Hepatic stellate cell (primary cell): ENCODE measurements at places on chromosomes 4 and X.

DNA sequence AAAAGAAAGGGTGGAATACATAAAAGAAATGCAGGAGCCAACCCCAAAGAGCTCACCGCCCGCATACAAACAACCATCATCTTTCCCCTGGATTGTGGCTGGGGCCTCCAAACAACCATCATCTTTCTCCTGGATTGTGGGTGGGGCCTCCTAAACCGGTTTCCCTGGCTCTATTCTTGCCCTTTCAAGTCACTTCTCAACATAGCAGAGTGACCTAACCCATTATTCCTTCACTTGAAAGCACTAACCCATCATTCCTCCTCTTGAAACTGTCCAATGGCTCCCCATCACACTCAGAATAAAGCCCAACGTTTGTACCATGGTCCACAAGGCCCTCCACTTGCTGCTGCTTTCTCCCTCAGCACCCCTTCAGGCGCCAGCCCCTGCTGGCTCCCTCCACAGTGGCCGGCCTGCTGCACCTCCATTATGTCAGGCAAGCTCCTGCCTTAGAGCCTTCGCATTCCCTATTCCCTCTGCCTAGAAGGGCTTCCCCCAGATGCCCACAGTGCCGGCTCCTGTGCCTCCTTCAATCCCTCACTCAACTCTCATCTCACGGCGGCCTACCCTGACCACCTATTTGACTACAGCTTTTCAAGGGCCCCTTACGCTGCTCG lies 24.1 kb downstream of the SMIM43 start:
- DNase-seq: no peak

GRCh38 chr4:177860171-177860570 lies 417.9 kb upstream of the AGA start:
- DNase-seq: no peak

GRCh38 chr4:24209131-24209530 lies 319.3 kb upstream of the PPARGC1A start:
- no peak for DNase-seq

DNA sequence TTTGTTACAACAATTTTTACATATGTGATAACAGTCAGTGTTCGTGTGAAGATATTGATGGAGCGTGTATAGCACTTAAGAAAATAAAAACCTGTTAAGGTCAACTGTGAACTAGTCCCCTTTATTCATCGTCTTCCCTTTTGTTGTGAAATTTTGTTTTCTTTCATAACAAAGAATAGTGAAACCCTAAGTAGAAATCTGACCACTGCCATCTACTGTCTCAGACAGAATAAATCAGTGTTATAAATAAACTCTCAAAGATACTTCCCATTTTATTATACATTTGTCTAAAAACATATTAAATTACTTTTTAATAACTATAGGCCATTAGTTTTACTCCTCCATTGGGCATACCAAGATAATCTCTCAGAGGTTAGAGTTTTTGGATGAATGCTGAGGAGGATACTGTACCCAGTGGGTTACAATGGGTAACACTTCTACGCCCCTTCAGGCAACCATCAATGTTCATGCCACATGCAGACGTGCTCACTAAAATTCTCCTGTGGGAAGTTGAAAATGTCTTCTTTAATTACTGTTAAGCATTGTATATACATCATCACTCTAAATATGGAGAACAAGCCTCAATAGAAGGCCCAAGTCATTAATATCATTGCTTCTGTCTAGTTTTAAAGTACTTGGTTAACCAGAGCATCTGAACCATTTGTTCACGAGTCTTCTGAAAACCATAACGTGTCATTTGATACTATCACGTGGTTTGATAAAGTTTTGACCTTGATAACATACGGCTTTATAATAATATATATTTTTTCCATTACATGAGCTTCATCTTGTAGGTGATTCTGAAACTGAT lies 171.2 kb downstream of the TMA16 start:
- DNase-seq: no peak

- DNase-seq: no peak
These were observed 875.5 kb upstream of the INTU start for GRCh38 chr4:126757219-126757618.

- no peak for DNase-seq
These were observed 14.2 kb downstream of the IQCM start for GRCh38 chr4:149801416-149801815.

DNA sequence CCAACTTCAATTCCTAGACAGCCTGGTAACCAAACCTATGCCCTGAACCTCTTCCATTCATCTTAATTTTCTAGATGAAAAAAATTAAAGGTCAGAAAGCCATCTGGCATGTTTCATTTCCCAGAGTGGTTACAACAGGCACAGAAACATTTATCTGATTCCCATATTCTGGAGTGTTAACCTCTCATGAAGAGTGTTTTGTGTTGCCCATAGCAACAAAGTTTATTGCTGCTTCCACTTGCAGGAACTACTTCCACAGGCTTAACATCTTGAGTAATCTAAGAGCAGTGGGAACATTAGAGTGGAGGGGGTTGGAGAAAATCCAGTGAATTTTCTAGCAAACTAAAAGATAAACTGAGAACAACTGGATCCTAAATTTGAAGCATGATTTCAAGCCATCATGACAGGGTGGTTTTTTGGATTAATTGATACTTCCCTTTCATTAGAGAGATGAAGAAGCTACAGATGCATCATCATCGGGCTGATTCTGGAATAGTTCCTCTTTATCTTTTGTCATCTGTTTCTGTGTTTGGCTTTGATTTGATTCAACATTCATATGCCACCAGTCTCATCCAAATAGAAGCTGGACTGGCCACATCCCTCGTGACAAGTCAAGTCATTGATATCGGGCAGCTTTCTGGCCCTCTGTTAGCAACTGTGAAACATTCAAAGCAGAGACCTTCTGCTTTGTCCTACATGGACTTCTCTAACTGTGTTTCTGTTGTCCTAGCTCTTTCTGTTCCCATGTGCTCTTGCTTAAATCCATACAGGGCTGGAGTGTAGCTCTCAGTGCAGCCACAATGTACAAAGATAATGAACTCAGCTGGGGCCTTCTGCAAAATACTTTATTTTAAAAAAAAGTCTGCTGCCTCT lies 167.3 kb downstream of the MID1IP1 start:
- no peak for DNase-seq

- no peak for DNase-seq
These were observed 5.7 kb upstream of the GPR174 start for GRCh38 chrX:79138658-79139241.

- no peak for DNase-seq
These were observed 69.6 kb downstream of the HOPX start for GRCh38 chr4:56611501-56611900.

DNA sequence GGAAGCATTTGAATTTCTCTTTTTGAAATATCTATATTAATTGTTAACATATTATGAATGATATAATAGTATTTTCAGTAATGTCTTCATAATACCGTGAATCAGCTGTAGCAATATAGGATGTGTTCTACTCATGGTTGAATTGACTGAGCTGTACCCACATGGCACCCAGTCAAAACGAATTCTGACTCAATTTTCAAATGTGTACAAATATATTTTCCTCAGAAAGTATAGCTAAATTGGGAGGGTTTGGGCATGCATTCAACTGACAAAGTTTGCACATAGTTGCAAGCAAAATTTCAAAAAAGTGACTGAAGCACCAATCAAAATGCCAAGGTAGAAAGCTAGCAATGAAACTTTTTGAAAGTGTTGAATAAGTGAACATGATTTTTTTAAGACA lies 188.9 kb downstream of the NAF1 start:
- DNase-seq: no peak

- peak; percentile 19 for DNase-seq
These were observed 100.5 kb upstream of the TBC1D9 start for GRCh38 chr4:140856621-140857062.

GRCh38 chr4:78596111-78596742 lies 44.7 kb downstream of the ANXA3 start:
- DNase-seq: no peak

GRCh38 chr4:121642292-121642691 lies 54.5 kb downstream of the ANXA5 start:
- DNase-seq: no peak

DNA sequence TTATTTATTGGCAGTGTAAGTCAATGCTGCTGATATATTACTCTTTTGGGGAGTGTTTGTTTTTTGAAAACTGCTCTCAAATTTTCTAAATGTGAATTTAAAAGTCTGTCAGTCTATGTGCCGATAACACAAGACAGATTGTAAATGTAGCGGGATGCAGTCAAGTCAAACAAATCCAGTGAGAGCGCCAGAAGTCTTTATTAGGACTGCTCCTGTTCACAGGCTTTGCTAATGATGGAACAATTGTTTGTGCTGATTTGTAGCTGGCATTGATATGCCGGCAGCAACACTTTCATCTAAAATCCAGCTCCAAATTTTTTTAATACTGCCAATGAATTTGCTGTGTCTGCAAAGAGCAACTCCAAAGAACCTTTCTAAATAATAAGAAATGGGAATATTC lies 78.7 kb upstream of the TET2 start:
- DNase-seq: no peak

GRCh38 chrX:15310117-15310516 lies 5.3 kb downstream of the ASB11 start:
- peak; percentile 19 for DNase-seq

DNA sequence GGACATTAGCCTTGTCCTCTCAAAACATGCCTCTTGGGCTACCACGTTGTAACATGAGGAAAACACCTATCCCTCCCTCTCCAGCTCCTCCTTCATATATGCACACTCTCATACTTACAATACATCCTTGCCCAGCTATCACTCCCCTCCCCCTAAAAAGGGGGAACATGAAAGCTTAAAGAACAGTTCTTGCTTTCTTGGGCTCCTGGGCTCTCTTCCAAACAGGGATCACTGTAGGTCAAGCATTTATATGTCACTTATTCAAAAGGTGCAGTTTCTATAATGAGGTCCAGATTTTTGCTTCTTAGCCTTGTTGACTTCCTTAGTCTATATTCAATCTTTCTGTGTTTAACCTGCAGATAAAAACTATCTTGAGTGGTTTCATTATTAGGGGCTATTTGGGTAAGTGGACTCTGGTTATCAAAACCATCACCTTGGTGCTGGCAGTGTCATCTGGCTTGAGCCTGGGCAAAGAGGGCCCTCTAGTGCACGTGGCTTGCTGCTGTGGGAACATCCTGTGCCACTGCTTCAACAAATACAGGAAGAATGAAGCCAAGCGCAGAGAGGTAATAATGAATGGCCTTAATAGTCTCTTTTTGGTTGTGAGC lies 119.4 kb downstream of the AKAP4 start:
- DNase-seq: no peak

DNA sequence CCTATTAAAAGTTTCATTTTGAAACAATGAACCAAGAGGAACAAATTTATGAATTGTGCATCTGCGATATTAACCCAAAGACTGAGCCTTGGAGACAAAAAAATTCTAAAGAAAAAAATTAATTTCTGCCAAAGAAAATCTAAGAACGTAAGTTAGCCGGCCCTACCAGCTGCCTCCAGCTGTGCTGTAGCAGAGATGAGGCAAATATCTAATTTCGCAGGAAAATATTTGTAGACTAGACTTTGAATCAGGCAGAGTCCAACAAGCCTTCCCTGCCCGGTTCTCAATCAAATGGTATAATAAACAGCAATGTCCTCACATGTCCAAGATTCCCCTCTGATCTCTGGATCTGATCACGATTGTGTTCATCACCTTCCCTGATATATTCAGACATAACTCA lies 21.2 kb upstream of the SMIM20 start:
- no peak for DNase-seq

DNA sequence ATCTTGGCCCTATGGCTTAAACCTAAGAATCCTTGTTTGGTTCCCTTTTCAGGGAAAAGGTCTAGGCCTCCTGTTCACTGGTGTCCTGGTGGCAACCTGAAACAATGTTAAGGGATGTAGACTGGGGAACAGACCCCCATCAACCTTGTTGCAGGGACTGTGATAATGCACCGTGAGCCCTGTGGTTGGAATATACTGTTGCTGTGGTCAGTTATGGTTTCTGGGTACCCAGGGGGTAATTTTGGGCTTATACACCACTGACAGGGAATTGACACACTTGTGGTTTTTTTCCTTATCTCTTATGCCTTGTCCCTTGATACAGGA lies 64.0 kb upstream of the WDR1 start:
- no peak for DNase-seq

- DNase-seq: no peak
These were observed 73.0 kb downstream of the USP46 start for GRCh38 chr4:52586069-52586468.

DNA sequence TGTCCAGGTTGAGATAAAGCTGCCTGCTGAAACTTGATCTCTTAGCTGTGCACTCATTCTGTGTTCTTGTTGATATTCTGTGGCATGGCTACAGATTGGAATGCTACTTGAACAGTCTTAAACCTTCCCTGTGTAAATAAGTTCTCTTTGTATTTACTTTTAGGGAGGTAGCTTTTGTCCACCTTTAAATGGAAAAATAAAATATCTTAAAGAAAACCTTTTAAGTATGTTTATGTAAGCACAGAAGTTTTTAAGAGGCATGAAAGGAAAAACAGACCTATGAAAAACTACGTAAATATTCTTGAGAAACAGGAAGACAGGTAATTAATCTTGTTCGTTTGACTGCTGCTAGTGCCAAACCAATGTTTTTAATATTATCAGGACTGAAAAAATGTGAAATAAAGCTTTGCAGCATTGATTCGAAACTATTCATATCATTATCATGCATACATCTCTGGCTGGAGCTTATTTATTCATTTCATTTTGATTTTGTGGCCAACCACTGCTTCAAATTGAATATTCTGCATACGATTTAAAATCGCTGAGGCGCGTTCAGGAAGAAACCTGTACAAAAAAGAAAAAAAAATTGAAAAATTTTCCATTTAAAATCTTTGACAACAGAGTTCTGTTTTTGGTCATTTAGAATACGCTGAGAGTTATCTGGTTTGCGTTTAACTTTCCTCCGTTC lies 17.8 kb downstream of the HSD17B13 start:
- no peak for DNase-seq
